HL-60 (cell line): ENCODE measurements at places on chromosomes 5 and 9.

DNA sequence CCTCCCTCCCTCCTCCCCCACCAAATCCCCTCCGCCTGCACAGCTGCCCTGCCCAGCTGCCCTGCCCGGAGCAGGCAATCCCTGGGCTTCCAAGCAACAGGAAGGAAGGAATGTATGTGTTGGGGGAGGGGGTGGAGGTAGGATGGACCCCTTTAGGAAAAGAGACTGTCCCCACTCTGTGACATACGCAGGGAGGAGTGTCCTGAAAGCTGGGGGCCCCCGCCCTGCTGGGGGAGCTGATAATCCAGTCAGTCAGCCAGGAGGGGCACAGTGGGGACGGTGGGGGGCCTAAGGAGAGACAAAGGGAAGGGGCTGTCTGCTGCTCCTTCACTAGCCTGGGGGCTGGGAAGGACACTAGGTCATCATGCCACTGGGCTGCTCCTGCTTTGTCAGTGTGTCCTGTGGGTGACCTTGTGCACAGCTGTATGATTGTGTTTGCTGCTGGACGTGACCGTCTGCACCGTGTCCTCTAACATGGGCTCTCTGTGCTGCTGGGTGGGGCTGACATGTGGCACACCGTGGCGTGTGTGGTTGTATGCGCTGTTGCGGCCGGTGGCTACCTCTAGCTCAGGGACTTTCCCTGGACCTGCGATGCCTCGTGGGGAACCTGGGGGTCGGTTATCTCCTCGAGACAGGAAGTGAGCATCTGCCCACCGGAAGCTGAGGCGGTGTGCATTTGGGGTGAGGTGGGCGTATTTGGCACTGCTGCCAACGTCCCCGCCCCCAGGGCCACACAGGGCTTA lies 3.0 kb downstream of the N4BP3 start:
- peak; percentile 16 for DNase-seq

GRCh38 chr9:127971357-127972235 lies 9.2 kb downstream of the EEIG1 start:
- peak; percentile 38 for DNase-seq

DNA sequence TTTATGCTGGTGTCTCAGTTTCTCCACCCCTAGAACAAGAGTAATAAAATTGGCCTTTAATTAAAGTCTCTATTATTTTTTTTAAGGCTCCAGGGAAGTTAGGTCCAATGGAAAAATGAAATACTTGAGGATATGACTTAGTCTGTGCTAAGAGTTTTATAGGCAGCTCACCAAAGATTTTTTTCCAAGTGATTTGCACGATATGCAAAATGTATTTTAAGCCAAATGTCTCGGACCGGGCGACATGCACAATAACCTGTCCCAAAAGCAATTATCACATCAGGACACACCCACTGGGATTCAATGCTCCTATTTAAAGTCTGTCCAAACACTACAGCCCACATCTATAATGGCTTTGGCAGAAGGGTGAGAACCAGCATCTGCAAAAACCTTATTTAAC lies 136.1 kb upstream of the ANKH start:
- DNase-seq: no peak

- no peak for DNase-seq
These were observed 293.3 kb downstream of the CSNK1G3 start for GRCh38 chr5:123805300-123805699.

DNA sequence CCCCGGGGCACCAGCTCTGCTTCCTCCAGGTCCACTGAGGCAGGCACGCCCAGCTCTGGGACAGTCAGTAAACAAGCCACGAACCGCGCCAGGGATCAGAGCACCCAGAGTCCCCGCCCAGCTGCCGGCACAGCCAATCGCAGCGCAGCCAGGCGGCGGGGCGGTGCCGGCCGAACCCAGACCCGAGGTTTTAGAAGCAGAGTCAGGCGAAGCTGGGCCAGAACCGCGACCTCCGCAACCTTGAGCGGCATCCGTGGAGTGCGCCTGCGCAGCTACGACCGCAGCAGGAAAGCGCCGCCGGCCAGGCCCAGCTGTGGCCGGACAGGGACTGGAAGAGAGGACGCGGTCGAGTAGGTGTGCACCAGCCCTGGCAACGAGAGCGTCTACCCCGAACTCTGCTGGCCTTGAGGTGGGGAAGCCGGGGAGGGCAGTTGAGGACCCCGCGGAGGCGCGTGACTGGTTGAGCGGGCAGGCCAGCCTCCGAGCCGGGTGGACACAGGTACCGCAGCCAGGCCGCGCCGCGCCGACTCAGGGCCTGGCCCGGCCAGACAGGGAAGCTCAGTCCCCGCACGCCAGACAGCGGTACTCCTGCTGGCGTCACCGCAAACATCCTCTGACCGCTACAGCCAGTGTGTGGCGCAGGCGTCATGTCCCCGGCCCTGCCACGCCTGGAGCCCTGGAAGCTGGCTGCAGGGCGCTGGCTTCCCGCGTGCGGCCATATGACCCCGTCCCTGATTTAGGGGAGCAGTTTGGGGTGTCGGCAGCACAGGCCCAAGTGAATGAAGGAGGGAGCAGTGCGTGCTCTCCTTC lies at the start of gene CTSL:
Gene CTSL (plus strand): TSS at position 220 of the 810 bp plus-strand sequence. CDS start 1,485 bp downstream, outside the sequence.
- peak; percentile 51 for DNase-seq

DNA sequence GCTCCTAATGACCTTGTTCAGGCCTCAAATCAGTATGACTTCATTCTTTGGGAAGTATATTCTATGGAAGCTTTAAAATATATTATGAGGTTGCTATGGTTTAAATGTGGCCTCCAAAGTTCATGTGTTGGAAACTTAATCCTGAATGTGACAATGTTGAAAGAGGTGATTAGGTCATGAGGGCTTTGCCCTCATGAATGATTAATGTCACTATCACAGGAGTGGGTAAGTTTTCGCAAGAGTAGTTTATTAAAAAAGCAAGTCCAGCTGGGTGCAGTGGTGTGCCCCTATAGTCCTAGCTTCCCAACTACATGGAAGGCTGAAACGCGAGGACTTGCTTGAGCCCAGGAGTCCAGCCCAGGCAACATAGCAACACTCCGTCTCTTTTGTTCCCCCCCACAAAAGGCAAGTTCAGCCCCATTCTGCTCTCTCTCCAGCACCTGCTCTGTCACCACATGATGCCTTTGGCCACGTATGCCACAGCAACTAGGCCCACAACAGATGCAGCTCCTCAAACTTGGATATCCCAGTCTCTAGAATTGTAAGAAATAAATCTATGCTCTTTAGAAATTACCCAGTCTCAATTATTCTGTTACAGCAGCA lies 105.3 kb downstream of the SIL1 start:
- DNase-seq: no peak

GRCh38 chr5:173069671-173070070 lies 13.5 kb downstream of the CREBRF start:
- DNase-seq: peak; percentile 19

DNA sequence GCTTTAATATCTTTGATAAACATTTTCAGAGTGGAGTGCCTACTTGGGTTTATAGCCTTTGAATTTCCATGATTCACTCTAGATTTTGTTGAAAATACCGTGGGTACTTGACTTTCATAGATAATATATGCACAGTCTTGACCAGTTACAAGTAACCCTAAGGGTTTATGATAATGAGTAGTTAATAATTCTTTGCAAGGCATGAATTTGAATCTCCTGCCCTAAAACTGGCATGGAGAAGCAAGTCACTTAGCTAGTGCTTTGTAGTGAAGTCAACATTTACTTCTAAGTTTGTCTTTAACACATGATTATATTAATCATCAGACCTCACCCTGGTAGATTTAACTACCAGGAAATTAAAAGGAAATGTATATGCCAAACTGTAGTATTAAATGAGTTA lies 115.8 kb downstream of the CWC27 start:
- DNase-seq: no peak

- DNase-seq: no peak
These were observed 69.0 kb upstream of the GRAMD2B start for GRCh38 chr5:126354012-126354857.

GRCh38 chr9:129079829-129080228 lies 1.1 kb upstream of the DOLPP1 start:
- DNase-seq: no peak

DNA sequence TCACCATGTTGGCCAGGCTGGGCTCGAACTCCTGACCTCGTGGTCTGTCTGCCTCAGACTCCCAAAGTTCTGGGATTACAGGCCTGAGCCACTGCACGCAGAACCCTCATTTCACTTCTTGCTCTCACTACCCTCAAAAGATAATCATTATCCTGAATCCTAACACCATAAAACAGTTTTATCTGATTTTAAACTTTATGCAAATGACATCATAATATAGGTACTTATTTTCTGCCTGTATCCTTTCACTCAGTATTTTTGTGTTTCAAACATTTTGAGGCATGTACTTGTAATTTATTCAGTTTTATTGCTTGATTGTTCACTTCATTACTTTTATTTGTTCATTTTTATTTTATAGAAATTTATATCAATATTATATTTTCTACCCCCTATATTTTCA lies 719.2 kb upstream of the ARRDC3 start:
- no peak for DNase-seq

DNA sequence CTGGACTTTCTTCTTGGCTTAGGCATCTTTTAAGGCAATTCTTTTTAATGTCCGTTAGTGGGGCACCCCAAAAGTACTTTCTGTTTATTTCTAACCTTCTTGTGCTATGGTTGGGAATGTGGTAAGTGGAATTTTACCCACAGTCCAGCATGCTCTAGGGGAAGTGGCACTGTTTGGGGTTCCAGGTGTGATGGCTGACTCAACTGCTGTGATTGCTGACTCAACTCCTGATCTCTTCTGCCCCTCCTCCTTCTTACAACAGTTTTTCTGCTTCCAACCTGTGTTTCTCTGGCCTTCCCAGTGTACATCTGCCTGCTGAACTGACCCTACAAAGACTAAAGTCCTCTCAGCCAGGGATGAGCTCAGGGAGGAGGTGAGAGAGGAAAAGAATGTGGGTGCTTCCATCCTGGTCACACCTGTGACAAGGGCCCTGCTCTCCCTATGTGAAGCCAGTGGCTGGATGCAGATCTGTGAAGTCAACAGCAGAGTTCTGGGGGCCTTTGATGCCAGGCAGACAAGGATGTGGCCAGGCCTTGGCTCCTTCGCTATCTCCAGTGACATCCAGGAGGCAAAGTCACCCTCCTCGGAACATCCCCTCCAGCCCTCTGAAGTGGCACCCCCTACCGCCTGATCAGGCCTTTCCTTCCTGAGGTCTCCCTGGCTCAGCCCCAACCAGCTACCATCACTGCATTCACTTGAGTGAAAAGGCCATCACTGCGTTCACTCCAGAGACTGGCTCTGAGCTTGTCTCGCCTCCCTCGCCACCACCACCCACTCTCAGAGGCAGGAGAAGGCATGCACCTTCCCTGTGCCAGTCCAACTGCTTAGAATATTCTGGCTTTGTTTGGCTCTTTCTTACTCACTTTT lies 72.2 kb downstream of the C5orf15 start:
- no peak for DNase-seq

- no peak for DNase-seq
These were observed 117.1 kb downstream of the LHX2 start for GRCh38 chr9:124128568-124129166.

DNA sequence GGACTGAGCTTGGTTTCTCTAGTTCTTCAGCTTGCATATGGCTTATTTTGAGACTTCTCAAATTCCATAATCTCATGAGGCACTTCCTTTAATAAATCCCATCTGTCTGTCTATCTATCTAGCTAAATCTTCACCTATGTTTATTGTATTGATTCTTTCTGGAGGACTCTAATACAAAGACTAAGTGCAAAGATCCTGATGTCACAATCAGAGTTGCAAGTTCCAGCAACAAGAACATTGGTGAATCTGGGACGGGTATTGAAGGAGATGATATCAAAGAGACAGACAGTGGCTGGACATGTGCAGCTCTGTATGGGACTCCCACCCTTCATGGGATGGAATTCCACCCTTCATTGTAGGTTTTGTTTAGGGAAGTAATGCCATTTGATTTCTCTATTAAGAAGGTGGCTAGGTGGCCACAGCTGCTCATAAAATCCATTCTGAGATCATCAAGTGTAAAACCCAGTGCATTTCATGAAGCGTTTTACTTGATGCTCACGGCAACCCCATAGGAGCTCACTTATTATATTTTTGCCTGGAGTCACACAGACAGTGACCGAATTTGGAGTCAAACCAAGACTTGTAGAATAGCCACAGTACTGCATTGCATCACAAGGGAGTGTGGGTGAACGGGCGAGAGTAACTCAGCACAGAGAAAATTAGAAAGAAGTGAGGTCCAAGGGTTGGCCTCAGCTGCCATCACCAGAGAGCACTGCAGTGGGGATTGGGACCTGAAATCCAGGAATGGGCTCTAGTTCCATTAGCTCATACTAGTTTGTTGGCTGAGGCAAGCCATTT lies 24.9 kb downstream of the TAS2R1 start:
- DNase-seq: no peak

- DNase-seq: no peak
These were observed 72.8 kb downstream of the OTULIN start for GRCh38 chr5:14737291-14737690.

GRCh38 chr5:58231041-58231440 lies 228.8 kb downstream of the PLK2 start:
- no peak for DNase-seq

DNA sequence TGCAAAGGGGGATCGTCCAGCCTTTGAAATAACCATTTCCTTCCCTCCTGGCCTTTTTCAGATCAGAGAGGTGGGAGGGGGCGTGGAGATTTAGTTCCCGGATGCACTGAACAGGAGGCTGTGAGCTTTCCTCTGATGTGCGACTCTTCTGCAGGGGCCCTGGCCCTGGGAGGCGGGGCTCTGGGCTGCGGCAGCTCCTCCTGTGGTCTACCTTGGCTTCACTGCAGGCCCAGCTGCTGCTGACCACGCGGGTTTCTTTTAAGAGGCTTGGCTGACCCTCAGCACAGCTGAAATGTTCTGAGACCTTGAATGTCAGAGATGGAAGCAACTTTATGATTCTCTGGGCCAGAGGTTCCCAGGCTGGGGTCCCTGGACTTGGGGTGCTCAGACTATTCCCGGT lies 27.0 kb upstream of the COL15A1 start:
- DNase-seq: no peak

DNA sequence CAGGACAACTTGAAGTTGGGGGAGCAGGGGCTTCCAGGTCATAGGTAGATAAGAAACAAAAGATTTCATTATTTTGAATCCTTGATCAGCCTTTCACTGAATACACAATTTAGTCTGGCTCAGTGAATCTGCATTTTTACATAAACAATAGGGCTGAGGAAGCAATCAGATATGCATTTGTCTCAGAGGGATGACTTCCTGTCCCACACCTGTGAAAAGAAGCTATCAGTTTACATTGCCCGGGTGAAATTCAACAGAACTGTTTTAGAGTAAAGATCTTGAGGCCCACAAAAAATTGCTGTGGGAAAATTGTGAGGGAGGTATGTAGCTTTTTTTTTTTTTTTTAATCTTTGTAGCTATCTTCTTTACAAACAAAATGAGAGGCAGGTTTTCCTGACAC lies 38.3 kb downstream of the DNAJB5 start:
- no peak for DNase-seq

DNA sequence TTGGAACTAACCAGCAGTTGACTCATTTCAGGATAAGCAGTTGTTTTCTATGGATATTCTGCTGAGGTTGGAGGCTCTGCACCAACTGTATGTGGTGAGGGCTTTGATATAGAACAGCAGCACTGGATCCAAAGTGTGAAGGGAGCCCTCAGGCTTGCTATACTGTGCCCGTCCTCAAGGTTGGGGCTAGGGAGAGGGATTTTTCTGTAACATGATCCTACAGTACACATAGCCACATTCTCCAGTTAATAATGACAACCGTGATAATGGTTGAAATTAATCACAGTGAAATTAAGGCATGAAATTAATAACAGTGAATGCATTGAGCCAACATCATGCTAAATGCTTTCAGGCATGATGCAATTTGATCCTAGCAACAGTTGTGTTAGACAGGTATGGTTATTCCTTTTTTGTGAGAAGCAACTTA lies 36.7 kb downstream of the ARHGAP26 start:
- no peak for DNase-seq
